ENCODE measurements at places on chromosomes 16 and 17.

DNA sequence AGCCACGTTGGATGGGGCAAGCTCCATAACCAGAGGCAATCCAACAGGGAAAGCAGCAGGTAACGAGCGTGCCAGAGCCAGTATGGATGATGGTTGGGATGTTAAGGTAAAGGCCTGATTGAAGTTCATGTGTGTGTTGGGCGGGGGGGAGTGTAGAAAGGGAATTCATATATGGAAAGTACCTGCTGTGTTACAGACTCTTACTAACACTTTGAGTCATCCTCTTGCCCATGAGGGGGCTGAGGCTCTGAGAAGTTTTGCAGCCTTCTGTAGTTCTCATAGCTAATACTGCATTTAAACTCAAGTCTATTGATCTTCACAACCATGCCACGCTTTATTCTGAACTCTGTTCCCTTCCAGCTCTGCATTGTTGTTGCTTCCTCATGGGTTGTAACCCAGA, 28.5 kb downstream of the SYCE1L start:
- no peak for DNase-seq

DNA sequence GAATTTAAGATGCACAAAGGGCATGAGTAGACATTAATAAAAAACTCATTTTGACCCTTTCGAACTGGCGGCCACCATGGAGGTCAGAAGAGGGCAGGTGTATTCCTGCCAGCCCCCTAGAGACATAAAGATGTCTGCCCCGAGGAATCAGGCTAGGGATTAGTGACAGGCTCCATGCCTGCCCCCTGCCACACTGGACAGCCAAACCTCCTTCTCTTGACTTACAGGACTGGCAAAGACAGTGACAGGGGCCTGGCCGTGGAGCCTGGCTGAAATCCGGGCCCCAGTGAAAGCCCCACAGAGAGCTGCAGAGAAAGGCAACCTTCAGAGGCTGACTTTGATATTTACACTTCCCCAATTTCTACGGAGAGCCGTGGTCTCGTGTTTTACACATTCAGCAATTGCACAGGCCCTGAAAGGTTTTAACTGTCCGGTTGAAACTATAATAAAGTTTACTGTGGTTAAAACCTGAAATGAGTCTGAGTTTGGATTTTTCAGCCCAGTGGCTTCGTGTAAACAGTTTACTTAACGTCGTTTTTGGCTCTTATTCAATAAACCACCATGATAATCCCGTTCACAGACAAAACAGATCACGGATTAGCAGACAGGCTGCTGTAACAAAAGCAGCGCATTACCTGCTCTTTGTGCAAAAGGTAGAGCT, 243.9 kb upstream of the MYOCD start:
- no peak for DNase-seq

DNA sequence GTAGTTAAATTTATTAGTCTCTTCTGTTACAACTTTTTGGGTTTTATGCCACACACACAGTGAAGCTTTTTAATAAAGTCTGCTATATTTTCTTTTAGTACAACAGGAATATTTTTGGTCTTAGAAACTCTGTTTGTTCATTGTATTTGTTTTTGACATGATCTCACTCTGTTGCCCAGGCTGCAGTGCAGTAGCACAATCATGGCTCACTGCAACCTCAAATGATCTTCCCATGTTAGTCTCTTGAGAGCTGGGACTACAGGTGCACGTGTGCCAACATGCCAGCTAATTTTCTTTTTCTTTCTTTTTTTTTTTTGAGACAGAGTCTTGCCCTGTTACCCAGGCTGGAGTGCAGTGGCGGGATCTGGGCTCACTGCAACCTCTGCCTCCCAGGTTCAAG, 27.1 kb downstream of the PPM1D start:
- DNase-seq: no peak

DNA sequence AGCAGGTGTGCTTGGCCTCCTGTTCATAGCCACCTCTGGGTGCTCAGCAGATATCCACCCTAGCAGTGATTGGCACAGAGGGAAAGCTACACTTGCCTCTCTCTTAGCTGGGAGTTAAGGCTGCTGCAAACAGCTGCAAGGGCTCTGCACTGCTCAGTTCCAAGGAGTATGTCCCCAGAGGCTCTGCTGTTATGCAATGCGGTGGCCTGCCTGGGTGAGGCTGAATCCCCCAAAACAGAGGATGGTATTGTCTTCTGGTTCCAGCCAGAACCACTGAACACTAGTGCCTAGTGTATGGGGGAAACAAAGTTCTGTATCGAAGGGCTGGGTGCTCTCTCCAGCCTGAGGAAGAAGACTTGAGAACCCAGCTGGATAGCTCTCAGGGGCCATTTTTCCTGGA, 16.8 kb downstream of the TMEM94 start:
- no peak for DNase-seq

- peak; percentile 48 for DNase-seq
Observed at GRCh38 chr16:30095166-30096078, 591 bp downstream of the YPEL3 start.

- no peak for DNase-seq
Observed at GRCh38 chr17:27492470-27492869, 36.2 kb downstream of the KSR1 start.

DNA sequence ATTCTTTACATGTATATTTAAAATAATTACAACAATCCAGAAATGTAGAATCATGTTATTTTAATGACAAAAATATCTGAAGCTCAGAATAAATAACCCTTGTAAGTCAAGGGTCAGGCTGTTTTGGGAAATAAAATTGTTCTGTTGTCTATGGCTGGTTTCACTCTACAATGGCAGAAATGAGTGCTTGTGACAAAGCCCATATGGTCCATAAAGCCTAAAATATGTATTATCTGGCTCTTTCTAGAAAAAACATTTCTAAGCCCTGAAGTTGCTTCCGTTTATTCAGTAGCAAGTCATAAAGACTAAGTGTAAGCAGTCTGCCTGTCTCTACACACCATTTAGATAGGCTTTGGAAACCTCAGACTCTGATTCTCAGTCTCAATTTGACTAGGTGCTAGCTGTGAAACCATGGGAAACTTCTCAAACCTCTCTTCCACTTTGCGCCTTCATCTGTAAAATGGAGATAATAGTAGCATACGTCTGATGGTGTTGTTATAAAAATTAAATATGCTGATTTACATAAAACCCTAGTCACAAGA, 365.7 kb upstream of the CA10 start:
- DNase-seq: no peak

DNA sequence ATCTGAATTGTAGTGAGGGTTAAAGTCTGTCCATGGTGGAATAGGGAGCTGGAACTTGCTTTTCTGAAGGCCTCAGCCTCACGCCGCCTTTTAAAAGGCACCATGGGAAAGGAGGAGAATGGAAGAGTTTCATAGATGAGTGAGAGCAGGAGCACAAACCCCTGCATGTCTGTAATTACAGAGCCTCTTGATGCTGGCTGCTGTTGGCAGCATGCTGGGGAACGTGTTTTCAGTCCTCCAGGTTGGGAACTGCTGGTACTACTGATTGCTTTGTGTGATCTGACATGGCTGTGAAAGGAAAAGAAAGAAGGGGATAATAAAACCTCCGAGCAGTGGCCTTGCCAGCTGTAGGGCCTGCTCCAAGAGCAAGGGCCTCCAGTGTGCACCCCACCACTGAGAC, 16.8 kb upstream of the DYNLL2 start:
- no peak for DNase-seq

GRCh38 chr16:57899771-57900661, 70.9 kb downstream of the CNGB1 start:
- DNase-seq: peak; percentile 80

DNA sequence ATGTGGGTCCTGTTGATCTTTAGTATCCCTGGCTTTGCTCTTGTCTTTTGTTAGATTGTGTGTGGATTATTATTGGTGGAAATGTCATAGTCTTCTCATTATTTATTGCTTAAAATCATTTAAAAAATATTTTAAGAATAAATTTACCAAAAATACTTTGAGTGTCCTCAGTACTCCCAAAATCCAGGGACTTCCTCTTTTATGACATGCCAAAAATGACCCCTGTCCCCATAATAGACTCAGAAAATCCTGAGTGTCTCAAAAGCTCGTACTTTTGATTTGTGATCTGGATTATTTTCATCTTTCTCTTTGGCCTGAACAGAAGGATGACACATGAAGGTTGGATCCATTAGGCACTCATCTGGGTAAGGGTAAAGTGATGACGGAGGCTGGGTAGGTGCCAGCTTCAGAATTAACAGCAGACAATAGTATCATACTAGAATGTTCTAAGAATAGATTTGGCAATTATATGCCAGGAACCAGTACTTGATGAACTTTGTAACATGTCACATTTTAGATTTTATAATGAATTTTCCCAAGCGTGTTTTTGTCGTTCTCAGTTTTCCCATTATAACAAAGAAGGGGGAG, 602.2 kb upstream of the CDH8 start:
- DNase-seq: no peak

DNA sequence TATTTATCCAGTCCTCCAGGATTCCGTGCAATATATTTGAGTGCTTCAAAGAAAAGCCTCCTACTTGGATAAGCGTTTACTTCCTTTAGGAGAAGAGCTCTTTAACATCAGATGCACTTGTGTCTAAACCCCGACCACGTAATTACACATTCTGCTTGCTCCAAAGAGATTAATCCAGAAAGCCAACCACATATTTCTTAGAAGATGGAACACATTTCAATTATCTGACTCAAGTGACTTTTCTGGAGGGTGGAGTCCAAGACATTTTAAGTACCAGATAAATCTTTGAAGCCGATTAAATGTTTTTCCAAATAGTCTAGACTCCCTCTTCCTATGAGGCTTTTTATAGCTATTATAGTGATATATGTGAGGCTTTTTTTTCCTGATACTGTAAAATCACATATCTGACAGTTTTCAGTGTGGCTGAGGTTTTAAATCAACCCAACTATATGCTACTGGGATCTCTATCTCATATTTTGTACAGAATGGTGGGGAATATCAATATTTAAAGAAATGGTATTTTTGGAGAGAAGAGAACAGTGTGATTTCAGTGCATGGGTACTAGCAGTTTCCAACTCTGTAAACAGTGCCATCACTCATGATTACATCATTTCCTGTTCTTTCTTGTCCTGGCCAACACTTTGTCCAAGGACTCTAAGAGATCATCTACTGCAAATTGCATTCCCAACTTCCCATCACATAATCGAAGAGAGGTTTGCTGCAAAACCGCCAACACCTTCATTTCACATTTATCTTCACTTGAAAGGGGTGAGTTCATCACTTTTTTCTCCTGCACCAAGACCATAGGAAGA, 192.4 kb upstream of the HSBP1 start:
- no peak for DNase-seq

Data from femur (tissue), 1 donor.